Skeletal muscle tissue (tissue), 5 donors: ENCODE measurements at places on chromosomes 2 and 18. TPM values are rescaled to one million over a fixed set of nuclear protein-coding genes. Genes with fewer than 3 reads are reported as not detected.

Gene DIPK1C
- 5.2 TPM for total RNA-seq

Gene POMC
- total RNA-seq = 4.2 TPM

Gene ABCG8
- total RNA-seq = under 0.01 TPM

Gene KHK
- total RNA-seq = 2.1 TPM

Gene LONRF2
- total RNA-seq = 1.0 TPM

Gene GLI2
- 3.1 TPM for total RNA-seq

Gene ALPI
- not detected for total RNA-seq
